ENCODE measurements at places on chromosomes 5 and 9.
A peak's percentile ranks its signal among the peaks of the same experiment; 100 is the strongest.

GRCh38 chr9:78828521-78828920 lies 531.6 kb downstream of the PSAT1 start:
- no peak for DNase-seq

- no peak for DNase-seq
These were observed 6.1 kb upstream of the BARX1 start for GRCh38 chr9:93960971-93961841.

DNA sequence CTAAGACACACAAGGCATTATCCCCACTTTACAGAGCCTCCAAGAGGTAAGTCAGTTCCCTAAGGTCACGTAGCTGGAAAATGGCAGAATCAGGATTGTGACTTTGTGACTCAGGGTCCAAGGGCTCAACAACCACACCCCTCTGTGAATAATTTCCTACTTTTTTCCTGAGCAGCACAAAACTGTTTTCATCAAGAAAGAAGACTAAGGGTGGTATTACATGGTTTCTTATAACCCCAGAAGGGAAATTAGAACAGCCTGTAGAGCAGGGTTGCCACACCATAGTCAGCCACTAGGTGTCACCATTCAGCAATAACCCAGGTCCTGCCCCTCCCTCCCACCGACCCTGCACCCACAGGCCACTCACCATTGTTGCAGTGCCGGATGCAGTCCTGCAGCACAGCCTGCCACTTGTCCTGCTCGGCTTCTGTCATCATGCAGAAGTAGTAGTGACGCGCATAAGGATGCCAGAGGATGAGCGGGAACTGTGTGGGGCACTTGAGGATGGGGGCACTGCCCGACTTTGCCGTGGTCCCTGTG lies 72.1 kb downstream of the LRSAM1 start:
- peak; percentile 42 for DNase-seq

- DNase-seq, result no peak
These were observed 19.1 kb upstream of the SH3PXD2B start for GRCh38 chr5:172473427-172473826.

DNA sequence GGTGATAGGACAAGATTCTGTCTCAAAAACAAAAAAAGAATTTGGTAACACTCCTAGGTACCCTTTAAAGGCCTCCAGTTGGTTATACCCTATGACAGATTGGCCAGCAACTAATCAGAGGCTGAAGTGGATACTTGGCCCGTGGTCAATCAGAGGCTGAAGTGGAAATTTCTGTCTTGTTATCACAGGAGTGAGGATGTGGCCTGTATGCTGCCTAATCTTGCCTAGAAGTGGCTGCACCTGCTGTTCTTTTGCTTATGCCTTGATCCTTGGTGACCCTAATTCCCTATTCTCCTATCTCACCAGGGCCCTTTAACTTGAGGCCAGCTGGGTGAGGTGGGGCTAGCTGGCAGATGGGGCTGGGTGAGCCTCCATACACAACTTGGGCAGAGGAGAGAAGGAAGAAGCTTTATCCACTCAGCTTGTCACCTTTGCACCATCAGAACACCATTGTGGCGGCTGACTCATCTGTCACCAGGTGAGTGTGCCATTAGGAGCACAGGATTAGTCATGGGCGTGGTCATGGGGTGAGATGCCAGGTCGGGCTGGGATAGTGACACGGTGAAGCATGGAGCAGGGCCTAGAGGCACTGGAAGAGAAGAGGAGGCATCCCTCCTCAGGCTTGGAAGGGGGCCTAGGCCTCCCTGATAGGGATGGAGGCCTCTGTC lies 41.5 kb downstream of the SAR1B start:
- DNase-seq, result peak; percentile 73

DNA sequence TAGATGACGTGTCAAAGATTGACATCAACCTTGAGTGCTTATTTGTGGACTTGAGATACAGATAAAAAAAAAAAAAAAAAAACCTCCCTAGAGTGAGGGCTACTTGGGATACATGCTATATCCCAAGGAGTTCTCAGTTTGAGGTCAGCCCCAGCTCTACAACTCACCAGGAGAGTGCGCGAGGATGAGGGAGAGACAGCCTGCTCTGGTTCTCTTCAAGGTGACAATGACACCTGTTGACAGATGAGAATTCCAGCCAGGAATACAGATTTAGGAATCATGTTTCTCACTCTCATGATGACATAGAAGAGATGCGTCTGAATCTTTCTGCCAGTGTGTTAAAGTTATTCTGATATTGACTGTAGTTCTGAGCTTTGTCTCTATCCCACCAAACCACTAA lies 24.9 kb upstream of the ARHGAP26 start:
- no peak for DNase-seq

DNA sequence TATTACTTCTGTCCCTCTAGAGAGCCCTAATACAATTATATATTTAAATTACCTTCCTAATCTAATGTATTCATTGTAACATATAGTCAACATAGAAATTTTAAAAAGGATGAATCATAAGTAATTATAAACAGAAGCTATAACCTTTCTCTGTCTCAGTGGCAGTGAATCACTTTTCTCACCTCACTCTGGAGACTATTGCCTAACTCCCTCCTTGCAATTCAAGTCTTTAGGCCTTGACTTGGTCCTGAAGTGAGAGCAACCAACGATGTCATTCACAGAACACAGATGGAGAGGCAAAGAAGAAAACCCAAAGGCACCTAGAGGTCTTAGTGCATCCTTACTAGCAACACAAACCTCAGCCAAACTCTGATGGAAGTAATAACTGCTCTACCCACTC lies 133.3 kb upstream of the DPYSL3 start:
- DNase-seq, result no peak

DNA sequence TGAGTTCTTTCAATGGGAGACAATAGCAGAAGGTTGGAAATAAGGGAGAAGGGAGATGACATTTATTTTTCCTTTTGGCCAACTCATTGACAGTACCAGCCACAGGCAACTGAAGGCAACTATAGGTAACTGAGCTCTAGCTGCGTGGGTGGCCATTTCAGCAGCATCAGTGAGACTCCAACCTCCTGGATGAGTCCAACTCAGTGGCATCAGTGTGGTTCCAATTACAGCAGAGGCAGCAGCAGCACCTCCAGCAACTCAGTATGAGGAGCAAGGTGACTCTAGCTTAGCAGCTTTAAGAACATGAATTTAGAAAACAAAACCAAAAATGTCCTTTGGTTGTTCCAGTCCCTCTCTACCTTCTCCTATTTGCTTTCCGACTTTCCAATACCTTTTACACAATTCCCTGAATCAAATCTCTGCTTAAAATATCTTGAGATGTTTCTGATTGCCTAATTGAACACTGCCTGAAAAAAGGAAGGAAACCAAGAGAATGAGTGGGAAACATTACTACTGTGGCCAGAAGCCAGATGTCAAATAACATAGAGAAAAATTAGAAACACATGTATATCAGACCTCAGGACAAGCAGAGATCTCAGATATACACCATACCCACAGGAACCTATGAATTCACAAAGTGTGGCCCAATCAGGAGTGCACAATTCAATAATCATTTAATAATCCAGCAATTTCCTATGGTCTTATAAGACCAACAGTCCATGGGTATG lies 166.5 kb upstream of the RORB start:
- no peak for DNase-seq

DNA sequence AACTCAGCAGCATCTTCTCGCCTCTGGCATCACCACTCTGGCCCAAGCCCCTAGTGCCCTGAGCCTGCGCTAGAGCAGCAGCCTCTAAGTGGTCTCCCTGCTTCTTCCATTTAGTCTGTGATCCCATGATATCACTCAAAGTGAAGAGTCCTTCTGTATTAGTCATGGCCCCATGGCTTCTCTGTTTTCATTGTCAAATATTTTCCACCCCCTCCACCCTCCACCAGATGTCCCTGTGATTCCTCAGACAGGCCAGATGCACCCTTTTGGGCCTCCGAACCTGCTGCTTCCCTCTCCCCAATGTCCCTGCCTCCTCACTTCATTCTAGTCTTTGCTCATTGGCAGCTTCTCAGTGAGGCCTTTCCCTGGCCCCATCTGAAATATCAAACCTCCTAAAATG lies 299.2 kb downstream of the SPOCK1 start:
- DNase-seq, result no peak

DNA sequence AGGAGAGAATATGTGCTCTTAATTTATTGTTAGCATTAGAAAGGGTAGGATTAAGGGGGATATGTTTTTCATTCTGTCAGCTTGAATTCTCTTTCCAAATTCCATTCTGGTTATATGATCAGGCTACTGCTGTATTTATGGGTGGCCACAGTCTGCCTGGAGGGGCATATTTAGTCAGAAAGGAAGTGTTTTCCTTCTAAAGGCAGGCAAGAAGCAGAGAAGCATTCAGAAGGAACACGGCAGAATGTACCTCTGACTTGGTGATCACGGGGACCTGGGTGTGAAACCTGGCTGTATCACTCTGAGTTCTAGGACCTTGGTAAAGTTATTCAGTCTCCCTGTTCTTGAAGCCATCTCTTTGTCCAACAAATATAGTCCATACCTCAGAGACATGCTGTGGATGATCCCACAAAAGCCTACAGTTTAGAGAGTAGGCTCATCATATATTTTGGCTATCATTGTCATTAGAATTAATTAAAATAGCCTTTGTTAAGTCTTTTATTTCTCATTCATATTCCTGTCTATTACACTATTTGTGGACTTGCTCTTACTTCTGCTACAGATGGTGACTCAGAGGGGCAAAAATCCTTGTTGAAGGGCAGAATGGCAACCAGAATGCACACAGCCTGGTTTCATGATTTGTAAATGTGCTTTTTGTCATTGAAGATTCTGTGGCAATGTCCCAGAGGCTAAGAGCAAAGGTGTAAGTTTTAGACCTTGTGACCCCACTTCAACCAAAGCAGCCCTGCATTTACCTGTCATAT lies 2.7 kb downstream of the TNC start:
- DNase-seq, result no peak

GRCh38 chr5:93378073-93378472 lies 202.9 kb downstream of the NR2F1-AS1 start:
- no peak for DNase-seq

DNA sequence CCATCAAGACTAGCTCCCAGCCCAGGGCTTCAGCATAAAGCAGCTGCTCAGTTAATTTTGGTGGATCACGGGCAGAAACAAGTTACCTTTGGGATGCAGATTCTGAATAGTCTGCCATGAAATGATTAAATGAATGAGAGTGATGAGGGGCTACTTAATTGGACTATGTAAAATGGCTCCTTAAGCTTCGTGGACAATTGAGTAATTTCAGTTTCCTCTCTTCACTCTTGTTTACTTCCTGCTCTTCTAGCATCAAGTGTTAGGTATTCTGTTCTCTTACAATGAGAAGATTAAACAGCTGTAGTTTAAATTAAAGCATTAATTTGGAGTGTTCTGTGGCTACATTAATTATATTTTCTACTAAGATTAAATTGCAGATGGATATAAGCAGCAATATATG lies 28.1 kb downstream of the PIK3R1 start:
- DNase-seq, result peak; percentile 12

DNA sequence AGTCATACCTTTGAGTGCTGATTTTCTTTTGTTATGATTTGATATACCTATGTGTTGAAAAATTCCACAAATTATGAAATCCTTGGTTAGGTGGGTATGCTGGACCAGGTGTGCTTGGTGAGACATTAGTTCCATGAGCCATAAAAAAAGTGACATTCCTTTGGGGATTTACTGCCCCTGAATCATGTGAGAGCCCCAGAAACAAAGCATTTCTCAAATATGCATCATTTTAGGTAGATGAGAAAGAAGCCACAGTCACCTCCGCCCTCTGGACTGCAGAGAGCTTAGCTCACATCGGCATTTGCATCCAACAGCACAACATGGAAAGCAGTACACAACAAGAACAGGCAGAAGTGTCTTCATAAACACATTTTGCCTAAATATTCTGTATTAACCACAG lies 55.3 kb downstream of the DAP start:
- no peak for DNase-seq

- DNase-seq, result no peak
These were observed 141.7 kb downstream of the HTR1A start for GRCh38 chr5:63820577-63820976.

DNA sequence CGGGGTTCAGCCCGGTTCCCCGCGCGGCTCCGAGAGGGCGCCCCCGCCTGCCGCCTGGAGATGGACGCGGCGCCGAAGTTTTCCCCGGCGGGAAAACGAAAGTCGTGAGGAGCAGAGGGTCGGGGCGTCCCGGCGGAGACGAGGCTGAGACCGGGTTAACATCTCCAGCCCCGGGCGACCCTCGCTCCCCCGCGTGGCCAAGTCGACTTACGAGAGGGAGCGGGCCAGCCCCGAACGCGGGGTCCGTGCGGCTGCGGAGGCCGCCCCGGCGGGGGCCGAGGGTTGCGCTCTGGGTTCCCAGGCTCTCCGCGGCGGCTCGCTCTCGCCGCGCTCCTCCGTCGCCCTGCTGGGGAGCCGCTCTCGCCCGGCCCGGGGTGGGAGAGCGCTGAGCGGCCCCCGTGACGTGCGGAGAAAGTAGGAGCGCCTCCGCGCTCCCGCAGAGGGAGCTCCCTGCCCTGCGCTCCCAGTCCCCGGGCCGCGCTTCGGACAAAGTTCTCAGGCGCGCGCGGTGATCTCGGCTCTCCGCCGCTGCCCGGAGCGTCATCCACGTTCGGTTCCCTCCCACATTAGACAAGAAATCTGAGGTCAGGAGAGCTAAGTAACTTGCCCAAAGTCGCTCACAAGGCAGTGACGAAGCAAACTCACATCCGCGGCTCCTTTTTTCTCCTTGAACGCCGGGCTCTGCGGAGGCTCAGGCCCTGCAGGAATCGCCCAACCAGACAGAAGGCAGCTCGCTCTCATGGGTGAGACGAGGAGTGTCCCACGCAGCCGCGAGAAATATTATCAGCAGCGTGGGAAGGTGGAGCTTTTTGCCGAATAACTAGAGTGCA lies 1.2 kb upstream of the GCNT4 start:
- peak; percentile 56 for DNase-seq

DNA sequence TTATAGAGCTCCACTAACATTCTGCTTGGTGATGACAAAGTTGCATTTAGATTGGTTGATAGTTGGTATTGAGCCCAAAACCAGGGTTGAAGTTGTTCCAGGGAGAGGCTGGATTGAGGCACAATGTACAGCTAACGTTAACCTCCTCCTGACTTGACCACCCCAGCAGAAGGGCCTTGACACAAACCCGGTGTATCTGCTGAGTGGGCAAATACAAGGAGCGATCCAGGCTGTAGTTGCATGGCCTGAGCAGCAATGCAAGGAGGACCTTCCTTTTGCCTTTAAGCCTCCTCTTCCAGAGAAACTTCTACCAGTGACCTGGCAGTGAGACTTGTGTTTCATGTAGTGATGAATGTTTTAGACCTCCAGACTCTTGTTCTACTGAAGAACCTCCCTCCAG lies 66.2 kb upstream of the GAS1 start:
- DNase-seq, result no peak

GRCh38 chr9:86994231-86994630 lies 46.9 kb upstream of the GAS1 start:
- no peak for DNase-seq

- peak; percentile 66 for DNase-seq
These were observed 43.4 kb upstream of the CDKN2B start for GRCh38 chr9:22052376-22052945.

Measured in activated CD4-positive, alpha-beta T cell treated with anti-CD3 and anti-CD28 coated beads, Interleukin-2, amount 50 U/mL, for 16 hours (primary cell).